ENCODE measurements at places on chromosomes 16 and 17. TPM values are rescaled to one million over a fixed set of nuclear protein-coding genes. Genes with fewer than 3 reads are reported as not detected.

DNA sequence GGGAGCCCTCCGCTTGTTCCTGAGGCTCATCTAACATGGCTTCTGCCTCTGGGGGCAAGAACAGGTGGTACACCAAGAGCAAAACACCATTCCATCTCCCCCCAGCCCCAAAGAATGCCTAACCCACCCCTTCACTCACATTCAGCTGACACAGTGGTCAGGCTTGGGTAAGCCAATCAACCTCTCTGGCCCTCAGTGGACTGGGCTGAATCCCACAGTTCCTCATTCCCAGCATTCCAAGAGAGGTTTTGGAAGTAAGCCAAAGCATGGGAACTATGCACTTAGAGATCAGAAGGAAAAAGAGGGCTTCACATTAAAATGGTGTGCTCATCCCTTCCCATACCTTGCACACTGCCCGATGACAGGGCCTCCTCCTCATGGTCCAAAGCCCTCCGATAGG is 7.8 kb downstream of the PIGS start:
- DNase-seq = no peak
- no peaks in the 10 kb centered on the region for H3K27me3 ChIP-seq
- no peaks in the 10 kb centered on the region for H3K4me1 ChIP-seq
- H3K27ac ChIP-seq = no peak overlapping the region
- no peak overlapping the region for H3K4me3 ChIP-seq

Gene KRT25
- not detected for total RNA-seq

Gene OR3A3
- total RNA-seq = not detected

Gene FMNL1
- 6.3 TPM for total RNA-seq

Gene SNX20
- total RNA-seq = not detected

DNA sequence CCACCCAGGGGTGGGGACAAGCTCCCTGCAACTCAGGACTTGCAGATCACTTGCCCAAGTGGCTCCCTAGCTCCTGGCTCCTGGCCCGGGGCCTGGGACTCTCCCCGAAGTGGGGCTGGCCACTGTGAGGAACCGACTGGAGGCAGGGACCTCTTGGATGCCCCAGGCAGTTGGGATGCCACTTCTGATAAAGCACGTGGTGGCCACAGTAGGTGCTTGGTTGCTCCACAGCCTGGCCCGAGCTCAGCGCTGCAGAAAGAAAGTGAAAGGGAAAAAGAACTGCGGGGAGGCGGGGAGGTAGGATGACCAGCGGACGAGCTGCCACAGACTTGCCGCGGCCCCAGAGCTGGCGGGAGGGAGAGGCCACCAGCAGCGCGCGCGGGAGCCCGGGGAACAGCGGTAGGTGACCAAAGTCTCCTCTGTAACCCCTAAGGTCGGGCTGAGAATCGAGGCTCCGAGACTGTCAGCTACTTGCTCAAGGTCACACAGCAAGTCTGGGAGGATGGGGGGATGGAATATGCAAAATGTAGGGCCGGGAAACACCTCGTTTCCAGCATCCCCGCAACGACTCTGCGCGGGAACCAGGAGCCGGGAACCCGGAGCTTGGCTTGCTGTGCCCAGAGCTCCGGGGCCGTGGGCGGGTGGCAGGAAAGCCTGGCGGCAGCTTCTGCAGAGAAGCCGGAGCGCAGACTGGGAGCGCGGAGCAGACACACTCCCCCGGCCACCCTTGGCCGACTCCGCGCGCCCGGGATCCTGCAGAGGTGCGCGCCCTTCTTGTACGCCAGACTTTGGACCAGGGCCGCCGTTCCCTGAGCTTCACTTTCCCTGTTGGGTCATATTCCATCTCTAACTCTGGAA is 1.9 kb downstream of the CIITA start:
- no peak overlapping the region for H3K27ac ChIP-seq
- H3K4me1 ChIP-seq = no peaks in the 10 kb centered on the region
- no peaks in the 10 kb centered on the region for H3K36me3 ChIP-seq
- DNase-seq = peak; percentile 37
- no peak overlapping the region for H3K4me3 ChIP-seq

DNA sequence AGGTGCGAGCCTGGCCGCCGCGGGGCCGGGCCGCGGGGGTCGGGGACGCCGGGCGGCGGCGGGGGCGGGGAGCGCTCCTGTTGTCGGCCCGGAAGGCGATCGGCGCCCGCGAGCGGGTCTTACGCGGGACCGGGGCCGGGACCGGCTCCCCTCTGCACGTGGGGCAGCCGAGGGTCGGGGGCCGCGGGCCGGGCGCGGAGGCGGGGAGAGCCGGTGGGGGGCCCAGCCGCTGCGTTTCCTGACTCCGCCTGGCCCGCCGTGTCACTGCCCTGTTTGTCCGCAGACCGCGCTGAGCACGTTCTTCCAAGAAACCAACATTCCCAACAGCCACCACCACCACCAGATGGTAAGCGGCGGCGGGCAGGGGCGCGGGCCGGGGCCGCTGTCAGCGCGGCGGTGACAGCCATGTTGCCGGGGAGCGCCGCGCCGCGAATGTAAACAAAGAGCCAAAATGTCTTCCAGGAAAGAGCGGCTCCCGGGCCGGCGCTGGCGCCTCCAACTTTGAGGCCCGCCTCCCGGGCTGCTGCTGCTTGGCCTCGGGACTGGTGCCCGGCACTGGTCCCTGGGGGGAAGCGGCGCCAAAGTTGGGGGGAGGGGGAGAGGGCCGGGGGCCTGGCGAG is 586 bp downstream of the UBALD2 start:
- H3K4me3 ChIP-seq = peak overlapping the region; percentile 77
- peaks cover 5% of the 10 kb centered on the region for H3K4me1 ChIP-seq
- no peaks in the 10 kb centered on the region for H3K27me3 ChIP-seq
- no peak for DNase-seq
- peaks cover 2% of the 10 kb centered on the region for H3K36me3 ChIP-seq

Gene OTOA
- 0.11 TPM for total RNA-seq

Gene RNF151
- 0.28 TPM for total RNA-seq

GRCh38 chr17:17551361-17551760 is 40.1 kb downstream of the PEMT start:
- H3K36me3 ChIP-seq = no peaks in the 10 kb centered on the region
- H3K27ac ChIP-seq = no peak overlapping the region
- H3K4me1 ChIP-seq = no peaks in the 10 kb centered on the region
- no peaks in the 10 kb centered on the region for H3K27me3 ChIP-seq

GRCh38 chr17:82793974-82794630 is 42.2 kb downstream of the TBCD start:
- no peaks in the 10 kb centered on the region for H3K4me1 ChIP-seq
- no peak overlapping the region for H3K4me3 ChIP-seq
- no peak overlapping the region for H3K27ac ChIP-seq
- no peak for DNase-seq
- H3K27me3 ChIP-seq = no peaks in the 10 kb centered on the region

Gene SLC35G6
- not detected for total RNA-seq

Data from H9 (cell line).